Testis (tissue), 5 donors: ENCODE measurements at places on chromosomes 11 and 22.

DNA sequence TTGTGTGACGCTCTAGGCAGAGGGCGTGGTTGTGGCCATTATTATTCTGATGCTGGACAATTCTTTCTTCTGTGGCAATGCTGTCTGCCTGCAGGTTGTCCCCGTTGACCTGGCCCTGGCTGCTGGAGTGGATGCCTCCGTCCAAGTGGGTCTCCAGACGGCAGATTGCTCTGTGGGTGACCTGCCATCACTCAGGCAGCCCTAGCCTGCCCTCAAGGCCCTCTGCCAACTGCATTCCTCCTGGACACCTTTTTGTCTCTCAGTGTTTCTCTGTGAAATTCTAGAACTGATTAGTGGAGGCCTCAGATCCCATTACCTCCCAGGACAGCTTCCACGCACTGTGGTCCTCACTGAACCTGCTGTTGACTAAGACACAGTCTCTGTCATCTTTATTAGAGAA is 86.7 kb downstream of the TBC1D22A start:
- H3K4me3 ChIP-seq = no peak overlapping the region
- no peak overlapping the region for H3K27ac ChIP-seq
- peaks cover 2% of the 10 kb centered on the region for H3K4me1 ChIP-seq
- no peaks in the 10 kb centered on the region for H3K27me3 ChIP-seq
- H3K36me3 ChIP-seq = no peaks in the 10 kb centered on the region

GRCh38 chr22:27585141-27585540 is 216.4 kb downstream of the MN1 start:
- no peaks in the 10 kb centered on the region for H3K36me3 ChIP-seq
- no peak overlapping the region for H3K27ac ChIP-seq
- no peak overlapping the region for H3K4me3 ChIP-seq
- peaks cover 5% of the 10 kb centered on the region for H3K4me1 ChIP-seq
- H3K27me3 ChIP-seq = no peaks in the 10 kb centered on the region

DNA sequence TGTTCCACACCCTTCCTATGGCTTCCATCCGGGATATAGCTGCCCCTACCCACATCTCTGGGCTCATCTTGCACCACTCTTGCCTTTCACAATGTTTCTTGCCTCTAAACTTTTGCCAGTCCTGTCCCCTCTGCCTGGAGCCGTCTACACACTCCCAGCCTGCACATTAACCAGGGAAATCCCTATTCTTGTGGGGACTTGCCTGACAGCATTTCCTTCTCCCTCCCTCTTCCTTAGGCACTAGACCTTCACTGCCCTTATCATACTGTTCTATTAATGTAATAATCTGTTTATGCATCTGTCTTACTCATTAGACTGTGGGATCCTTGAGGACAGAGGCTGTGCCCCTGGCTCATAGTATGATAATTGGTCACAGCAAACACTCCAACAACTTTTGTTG is 5.8 kb upstream of the TTC12 start:
- no peaks in the 10 kb centered on the region for H3K36me3 ChIP-seq
- no peak overlapping the region for H3K4me3 ChIP-seq
- no peaks in the 10 kb centered on the region for H3K4me1 ChIP-seq

GRCh38 chr11:107720303-107720774 is 8.5 kb upstream of the SLN start:
- H3K4me3 ChIP-seq = no peak overlapping the region
- DNase-seq = no peak
- no peaks in the 10 kb centered on the region for H3K27me3 ChIP-seq
- H3K36me3 ChIP-seq = no peaks in the 10 kb centered on the region

DNA sequence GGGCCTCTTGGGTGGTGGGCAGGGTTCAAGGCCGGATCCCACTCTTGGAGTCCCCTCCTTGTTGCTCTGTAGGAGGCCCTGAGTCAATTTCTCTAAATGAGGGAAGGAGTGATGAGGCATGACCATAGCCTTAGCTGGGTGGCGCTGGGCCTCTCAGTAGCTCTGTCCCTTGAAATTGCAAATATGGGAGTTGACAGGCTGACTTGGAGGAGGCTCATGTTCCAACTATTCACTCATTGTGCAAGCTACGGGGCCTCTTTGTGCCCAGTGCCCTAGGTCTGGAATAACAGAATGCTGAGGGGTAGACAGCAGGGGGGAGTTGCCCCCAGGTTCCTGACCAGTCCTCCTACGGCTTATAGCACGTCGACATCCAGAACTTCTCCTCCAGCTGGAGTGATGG is 8.0 kb downstream of the SELENOM start:
- no peak for DNase-seq
- H3K27me3 ChIP-seq = no peaks in the 10 kb centered on the region
- no peaks in the 10 kb centered on the region for H3K36me3 ChIP-seq
- H3K4me3 ChIP-seq = no peak overlapping the region

DNA sequence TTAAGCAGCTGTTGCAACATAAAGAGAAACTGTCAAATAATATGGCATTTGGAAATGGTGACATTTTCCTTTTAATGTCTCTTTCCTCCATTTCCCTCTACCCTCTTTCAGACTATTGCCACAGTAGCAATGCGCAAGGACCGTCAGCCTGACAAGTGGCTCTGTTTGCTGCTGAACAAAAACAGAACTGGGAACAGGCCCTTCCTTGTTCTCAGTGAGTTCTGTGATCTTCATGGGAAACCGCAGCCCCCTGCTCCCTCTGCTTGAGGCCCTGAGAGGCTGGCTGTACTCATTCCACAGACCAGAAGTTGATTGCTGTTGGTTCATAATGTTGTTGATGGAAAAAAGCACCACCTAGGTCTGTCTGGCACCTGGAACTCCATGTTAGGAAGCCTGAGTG is 559.7 kb downstream of the OPCML start:
- no peaks in the 10 kb centered on the region for H3K4me1 ChIP-seq
- no peak overlapping the region for H3K4me3 ChIP-seq
- H3K36me3 ChIP-seq = no peaks in the 10 kb centered on the region

- H3K4me3 ChIP-seq = no peak overlapping the region
- H3K36me3 ChIP-seq = no peaks in the 10 kb centered on the region
- no peak overlapping the region for H3K27ac ChIP-seq
- H3K27me3 ChIP-seq = no peaks in the 10 kb centered on the region
- DNase-seq = no peak
- H3K4me1 ChIP-seq = no peaks in the 10 kb centered on the region
Observed at GRCh38 chr22:48639896-48640748, 1187.6 kb downstream of the BRD1 start.

- H3K27ac ChIP-seq = no peak overlapping the region
- no peak for DNase-seq
- H3K4me1 ChIP-seq = peaks cover 13% of the 10 kb centered on the region
Observed at GRCh38 chr22:19621373-19622060, 92.8 kb upstream of the SEPTIN5 start.

GRCh38 chr11:110778343-110778742 is 66.1 kb upstream of the ARHGAP20 start:
- no peaks in the 10 kb centered on the region for H3K27me3 ChIP-seq
- H3K4me3 ChIP-seq = no peak overlapping the region
- H3K36me3 ChIP-seq = no peaks in the 10 kb centered on the region
- peak overlapping the region; percentile 78 for H3K27ac ChIP-seq
- H3K4me1 ChIP-seq = no peaks in the 10 kb centered on the region
- no peak for DNase-seq

DNA sequence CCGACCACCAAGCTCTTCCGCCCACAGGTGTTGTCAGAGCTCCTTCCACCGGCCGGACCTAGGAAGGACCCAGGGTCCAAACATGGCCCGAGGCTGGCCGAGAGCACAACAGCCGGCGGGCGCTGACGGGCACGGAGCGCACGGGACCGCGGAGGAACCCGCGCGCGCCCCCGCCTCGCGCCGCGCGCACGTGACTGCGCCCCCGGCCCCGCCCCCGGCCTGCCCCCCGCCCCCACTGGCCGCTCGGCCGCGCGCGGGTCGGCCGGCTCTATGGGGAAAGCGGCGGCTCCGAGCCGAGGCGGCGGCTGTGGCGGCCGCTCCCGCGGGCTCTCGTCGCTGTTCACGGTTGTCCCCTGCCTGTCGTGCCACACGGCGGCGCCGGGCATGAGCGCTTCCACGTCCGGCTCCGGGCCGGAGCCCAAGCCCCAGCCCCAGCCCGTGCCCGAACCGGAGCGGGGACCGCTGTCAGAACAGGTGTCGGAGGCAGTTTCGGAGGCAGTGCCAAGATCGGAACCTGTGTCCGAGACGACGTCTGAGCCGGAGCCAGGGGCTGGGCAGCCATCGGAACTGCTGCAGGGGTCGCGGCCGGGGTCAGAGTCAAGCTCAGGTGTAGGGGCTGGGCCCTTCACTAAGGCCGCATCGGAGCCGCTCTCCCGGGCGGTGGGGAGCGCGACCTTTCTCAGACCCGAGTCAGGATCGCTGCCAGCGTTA is at the start of gene OSBP2:
Gene OSBP2, plus strand, starts transcription at position 235 of the 711 bp plus-strand sequence. Its CDS starts 36 bp downstream, at position 271.
- peak within 1 kb of the TSS; percentile 62 for H3K4me3 ChIP-seq
- no peaks in the 10 kb centered on the region for H3K36me3 ChIP-seq
- peak within 1 kb of the TSS; percentile 77 for H3K27ac ChIP-seq
- peak; percentile 33 for DNase-seq

- H3K4me3 ChIP-seq = no peak overlapping the region
- H3K36me3 ChIP-seq = no peaks in the 10 kb centered on the region
- DNase-seq = peak; percentile 68
- peaks cover 10% of the 10 kb centered on the region for H3K4me1 ChIP-seq
- no peaks in the 10 kb centered on the region for H3K27me3 ChIP-seq
Observed at GRCh38 chr11:22792497-22792896, 37.1 kb downstream of the SVIP start.

GRCh38 chr22:35353318-35353717 is 27.6 kb upstream of the HMOX1 start:
- H3K27ac ChIP-seq = no peak overlapping the region
- peaks cover 6% of the 10 kb centered on the region for H3K4me1 ChIP-seq
- H3K4me3 ChIP-seq = no peak overlapping the region

DNA sequence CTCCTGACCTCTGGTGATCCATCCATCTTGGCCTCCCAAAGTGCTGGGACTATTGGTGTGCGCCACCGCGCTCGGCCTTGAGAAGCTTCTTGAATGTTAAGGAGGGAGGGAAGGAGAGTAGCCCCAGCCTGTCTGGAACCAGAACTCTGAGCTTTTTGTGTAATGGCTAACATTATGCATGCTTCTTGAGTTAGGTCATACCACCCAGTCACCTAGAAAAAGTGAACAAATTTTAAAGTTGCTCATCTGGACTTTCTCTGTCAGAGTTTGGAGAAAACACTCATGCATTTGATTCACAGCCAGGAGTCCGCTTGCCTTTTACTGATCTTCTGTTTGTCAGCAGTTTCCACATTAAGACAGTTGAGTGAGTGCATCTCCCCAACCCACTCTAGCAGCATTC is 82.1 kb downstream of the PPP6R3 start:
- no peak overlapping the region for H3K27ac ChIP-seq
- DNase-seq = no peak

GRCh38 chr11:3121416-3121815 is 43.7 kb downstream of the OSBPL5 start:
- H3K27ac ChIP-seq = no peak overlapping the region
- H3K4me3 ChIP-seq = no peak overlapping the region
- peaks cover 16% of the 10 kb centered on the region for H3K4me1 ChIP-seq
- H3K36me3 ChIP-seq = no peaks in the 10 kb centered on the region
- no peaks in the 10 kb centered on the region for H3K27me3 ChIP-seq
- no peak for DNase-seq

GRCh38 chr11:107856981-107857517 is 1.5 kb downstream of the SLC35F2 start:
- H3K36me3 ChIP-seq = no peaks in the 10 kb centered on the region
- H3K4me1 ChIP-seq = peaks cover 3% of the 10 kb centered on the region
- no peaks in the 10 kb centered on the region for H3K27me3 ChIP-seq

GRCh38 chr22:27877501-27877900 is 41.6 kb downstream of the PITPNB start:
- no peak overlapping the region for H3K4me3 ChIP-seq
- H3K36me3 ChIP-seq = no peaks in the 10 kb centered on the region
- no peak overlapping the region for H3K27ac ChIP-seq
- no peaks in the 10 kb centered on the region for H3K27me3 ChIP-seq
- peaks cover 61% of the 10 kb centered on the region for H3K4me1 ChIP-seq

DNA sequence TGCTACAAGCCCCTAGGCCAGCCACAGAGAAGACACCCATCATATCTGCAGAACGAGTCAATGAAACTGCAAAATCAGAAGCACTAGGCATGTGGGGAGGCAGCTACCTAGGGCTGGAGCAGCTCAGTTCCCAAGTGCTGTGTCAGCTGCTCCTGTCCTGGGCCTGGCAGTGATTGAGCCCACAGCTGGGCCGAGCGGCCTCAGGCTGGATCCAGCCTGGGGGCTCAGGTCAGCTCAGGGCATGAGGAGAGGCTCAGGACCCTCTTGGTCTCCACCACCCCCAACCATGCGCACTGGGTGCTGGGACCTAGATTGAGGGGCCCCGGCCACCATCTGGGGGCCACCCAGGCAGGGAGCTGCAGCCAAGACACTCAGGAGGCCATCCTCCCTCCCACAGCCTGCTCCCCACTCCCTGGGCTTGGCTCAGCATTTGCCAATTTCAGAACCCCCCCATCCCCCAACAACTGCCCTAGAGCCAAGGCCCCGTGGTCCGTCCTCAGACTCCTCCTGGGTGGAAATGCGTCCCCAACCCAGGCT is 2.4 kb upstream of the TNNT3 start:
- no peak overlapping the region for H3K27ac ChIP-seq
- no peaks in the 10 kb centered on the region for H3K36me3 ChIP-seq
- H3K4me1 ChIP-seq = peaks cover 17% of the 10 kb centered on the region

DNA sequence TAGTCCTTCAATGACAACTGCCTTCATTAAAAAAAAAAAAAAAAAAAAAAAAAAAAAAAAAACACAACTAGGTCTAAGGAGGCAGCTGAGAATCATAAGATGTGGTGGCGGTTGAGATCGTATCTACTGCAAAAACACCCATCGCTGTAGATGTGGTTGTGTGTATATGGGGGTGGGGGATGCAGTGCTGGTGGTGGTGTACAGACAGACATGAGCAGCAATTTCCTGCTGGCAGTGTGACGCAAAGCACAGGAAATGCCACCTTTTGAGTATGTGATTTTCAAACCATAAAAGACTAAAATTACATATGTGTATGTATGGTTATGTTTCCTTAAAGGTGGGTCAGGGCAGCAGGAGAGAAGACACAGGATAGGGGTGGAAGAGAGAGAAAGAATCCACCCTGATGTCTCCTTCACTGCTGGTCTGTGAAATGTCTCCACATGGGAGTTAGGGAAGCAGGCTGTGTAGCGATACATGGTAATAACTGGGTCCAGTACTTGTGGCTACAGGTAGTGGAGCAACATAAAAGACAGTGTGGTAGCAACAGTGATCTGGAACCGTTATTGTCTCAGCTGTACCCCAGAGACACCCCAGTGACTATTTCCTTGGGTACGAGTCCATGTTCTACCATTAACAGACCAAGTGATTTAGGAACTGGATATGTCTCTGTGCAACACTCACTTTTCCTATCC is 57.9 kb downstream of the SYTL2 start:
- H3K27ac ChIP-seq = no peak overlapping the region
- H3K36me3 ChIP-seq = no peaks in the 10 kb centered on the region
- H3K4me3 ChIP-seq = no peak overlapping the region
- H3K4me1 ChIP-seq = peaks cover 3% of the 10 kb centered on the region

DNA sequence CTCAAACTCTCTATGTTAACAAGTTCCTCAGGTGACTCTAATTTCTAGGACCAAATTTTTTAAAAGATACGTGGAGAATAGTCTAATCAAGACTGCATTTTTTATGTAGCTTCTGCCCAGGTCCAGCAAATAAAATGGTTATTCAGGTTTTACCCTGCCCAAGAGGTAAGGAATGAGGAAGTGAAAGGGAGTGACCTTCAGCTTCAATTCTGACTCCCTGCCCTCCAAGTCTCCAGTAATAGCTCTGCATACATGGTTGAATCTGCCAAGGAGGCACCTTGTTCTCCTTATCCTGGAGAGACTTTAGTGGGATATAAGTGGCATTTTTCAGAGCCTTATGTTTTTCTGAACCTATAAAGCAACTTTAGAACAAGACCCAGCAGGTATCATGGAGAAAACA is 15.5 kb downstream of the MUC15 start:
- H3K27ac ChIP-seq = no peak overlapping the region
- no peak overlapping the region for H3K4me3 ChIP-seq
- DNase-seq = no peak
- H3K36me3 ChIP-seq = no peaks in the 10 kb centered on the region
- no peaks in the 10 kb centered on the region for H3K27me3 ChIP-seq
- H3K4me1 ChIP-seq = no peaks in the 10 kb centered on the region
